ENCODE measurements at places on chromosomes 11 and 22. TPM values are rescaled to one million over a fixed set of nuclear protein-coding genes. Genes with fewer than 3 reads are reported as not detected.

DNA sequence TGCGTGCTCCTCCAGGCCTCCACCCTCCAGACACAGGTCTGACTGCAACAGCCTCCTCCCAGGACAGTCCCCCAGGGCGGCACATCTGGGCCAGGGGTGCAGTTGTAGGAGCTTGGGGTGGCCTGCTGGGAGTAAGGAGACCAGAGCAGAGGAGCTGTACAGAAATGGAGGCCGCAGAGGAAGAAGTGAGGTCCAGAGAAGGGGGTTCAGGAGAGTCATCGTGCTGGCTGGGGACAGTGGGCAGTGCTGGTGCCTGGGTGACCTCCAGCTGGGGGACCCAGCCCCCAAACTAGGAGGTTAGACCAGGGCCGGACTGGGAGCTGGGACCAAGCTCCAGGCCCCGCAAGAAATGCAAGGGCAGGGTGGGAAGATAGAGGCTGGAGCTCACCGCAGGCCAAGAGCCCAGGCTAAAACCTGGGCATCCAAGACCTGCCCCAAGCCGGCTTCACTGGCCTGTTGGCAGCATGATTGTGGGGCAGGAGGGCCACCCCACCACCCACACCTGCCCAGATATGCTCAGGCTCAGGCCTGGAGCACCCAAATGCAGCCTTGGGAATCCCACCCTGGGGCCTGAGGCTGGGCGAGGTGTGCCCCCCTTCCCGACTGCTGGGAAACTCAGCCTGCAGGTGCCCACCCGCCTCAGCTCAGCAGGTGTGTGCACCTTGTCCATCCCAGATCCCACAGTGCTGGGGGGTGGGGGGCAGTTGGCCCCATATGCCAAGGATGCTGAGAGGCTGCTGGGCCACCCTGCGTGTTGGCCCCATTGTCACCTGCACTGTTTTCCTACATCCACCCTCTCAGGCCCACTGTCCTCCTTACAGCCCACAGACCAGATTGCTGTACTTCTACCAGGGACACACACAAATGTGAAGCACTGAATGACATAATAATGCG, 96.9 kb downstream of the MORC2 start:
- no peak for DNase-seq

DNA sequence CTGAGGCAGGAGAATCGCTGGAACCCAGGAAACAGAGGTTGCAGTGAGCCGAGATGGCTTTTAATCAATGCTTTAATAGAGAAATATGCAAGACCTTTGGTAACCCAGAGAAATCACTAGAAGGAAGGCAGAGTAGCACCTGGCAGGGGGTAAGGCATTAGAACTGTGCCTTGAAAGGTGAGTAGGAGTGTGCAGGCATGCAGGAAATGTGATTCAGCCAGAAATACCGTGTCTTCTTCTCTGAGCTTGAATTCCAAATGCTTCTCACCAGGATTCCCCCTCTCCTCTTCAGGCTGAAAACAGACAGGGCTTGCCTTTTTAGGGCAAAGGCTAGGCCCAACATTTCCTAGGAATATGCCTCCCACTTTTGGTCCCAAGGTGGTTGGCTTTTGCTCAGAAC, 51.0 kb downstream of the OR4D9 start:
- DNase-seq = no peak

Gene AQP11
- 11.2 TPM for total RNA-seq

DNA sequence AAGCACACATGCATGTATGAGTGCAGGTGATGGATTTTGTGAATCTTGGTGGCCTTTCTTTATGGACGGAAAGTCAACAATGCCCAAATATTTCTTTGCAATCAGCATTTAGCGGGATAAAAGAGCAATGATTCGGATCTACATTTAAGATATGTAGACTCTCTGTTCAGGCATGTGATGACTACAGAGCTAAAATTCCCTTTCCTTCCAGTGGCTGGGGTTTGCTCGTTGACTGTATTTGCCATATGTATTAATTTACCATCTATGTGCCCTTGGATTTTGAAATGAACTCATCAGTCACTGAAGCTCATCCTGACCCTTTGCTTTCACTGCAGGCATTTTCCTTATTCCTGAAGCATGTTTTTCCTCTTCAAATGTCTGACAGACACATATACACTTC, 13.6 kb downstream of the BLID start:
- DNase-seq = peak; percentile 63

- no peak for DNase-seq
Observed at GRCh38 chr11:47488111-47488510, 39.2 kb upstream of the RAPSN start.

Measured in fibroblast of lung (primary cell).